Activated T-cell treated with anti-CD3 and anti-CD28 coated beads for 48 hours (primary cell): ENCODE measurements at places on chromosomes 7 and 10.

DNA sequence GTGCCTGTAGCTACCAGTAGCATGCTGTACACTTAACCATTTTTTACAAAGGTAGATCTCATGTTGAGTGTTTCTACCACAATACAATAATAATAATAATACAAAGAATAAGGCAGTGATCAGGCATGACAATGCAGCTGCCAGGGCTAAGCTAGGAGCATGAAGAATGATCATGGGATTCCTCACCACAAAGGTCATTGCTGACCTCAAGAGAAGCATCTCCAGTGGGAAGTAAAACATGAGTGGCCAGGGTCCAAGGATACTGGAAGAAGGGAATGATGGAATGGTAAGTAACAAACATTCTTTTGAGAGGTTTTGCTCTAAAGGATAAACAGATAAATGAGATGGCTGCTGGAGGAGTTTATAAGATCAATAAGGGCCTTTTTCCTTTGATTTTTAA, 591.1 kb downstream of the TNS3 start:
- DNase-seq: no peak

- no peak for DNase-seq
Observed at GRCh38 chr7:140310337-140311002, 87.9 kb downstream of the SLC37A3 start.

DNA sequence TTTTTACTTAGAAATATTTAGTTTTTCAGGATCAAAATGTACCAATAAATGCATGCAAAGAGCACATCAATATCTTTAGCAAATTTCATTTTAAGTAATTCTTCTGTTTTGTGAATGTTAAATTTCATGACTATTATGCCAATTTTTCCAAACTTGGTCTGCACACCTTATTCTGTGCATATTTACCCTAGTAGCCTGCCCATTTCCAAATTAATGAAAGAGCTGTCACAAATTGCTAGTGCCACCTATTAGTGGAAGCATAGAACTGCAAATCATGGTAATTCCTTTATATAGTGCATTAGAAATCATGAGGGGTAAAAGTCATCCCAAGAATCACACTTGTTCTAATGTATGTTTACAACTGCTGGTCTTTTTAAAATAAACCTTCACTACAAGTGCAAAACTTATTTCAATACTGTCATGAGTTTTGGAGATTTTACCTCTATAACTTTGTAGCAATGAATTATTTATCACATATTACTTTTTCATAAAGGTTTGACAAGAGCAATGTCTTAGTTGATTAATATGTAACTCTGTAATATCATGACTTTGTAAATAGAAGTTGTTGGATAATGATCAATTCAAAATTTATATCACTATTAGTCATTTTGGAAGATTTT, 5.7 kb downstream of the SEMA3A start:
- DNase-seq: no peak

- DNase-seq: no peak
Observed at GRCh38 chr10:112677689-112678088, 230.7 kb downstream of the VTI1A start.

- DNase-seq: no peak
Observed at GRCh38 chr7:41994036-41994745, 242.8 kb downstream of the GLI3 start.

DNA sequence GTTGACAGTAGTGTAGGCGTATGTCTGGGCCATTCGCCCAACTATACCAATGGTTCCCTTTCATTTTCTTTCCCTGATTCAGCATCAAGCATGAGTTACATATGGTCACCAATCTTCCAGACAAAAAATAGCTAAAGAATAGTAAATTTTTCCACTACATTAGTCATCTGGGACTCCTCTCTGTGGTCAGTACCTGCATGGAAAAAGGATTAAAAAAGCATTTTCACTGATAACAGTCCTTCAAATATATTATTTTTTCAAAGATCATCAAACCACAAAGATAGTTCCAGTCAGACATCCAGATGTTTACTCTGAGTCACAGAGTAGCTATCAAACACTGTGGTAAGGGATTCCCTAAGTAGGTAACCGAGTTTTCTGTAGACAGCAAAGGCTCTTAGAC, 302.6 kb upstream of the SEMA3D start:
- DNase-seq: no peak

- DNase-seq: no peak
Observed at GRCh38 chr10:60394446-60394845, 4.8 kb upstream of the ANK3 start.

GRCh38 chr10:64959116-64959515, 1437.9 kb downstream of the REEP3 start:
- no peak for DNase-seq

- no peak for DNase-seq
Observed at GRCh38 chr7:35694161-35694783, 663 bp downstream of the HERPUD2 start.

DNA sequence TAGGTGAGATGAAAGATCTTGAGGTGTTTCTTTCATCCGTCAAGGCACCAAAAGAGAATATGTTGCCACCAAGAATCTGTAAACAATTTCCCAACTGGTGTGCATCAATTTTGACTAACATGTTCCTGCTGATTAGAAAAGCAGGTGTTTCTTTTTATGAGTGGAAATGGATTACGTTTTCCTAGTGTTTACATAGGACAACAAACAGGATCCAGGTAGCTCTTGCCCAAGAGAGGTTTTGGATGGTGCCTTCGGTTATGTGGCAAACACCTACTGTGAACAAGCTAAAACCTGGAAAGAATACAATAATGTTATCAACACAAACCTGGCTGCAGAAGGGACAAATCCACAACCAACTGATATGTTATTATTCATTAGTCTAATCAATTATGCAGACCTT, 53.6 kb upstream of the WNT16 start:
- DNase-seq: no peak

DNA sequence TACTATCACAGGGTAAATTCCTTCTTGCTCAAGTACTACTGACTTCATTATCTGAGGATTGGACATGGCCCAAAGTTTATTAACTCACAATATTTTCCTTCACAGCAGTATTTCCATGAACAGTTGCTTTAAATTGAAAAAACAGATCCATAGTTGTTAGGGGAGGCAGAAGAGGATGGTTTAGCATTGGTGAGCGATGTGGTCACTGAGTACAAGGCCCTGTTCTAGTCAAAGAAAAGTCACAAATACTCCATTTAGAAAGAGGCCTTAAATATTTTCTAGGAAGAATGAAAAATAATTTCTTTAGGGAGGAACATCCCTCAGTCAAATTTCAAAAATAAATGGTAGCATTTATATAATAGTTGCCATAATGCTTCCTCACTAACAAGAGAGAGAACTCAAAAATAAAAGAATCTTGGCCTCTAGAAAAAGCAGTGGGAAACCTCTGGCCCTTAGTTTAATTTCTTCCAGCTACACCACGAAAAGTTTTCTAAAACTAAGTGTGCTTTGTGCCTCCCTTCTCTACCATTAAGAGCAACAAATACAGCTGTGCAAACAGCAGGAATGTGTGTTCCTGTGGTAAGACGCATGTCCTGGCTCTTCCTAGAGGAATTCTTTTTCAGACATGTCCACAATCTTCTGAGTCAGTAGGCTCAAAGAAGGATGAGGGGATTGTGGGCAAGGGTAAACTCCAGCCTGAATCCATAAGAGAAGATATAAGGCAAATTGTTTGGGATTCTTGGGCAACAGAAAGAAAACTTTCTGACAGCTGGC, 105.7 kb downstream of the HOXA1 start:
- DNase-seq: no peak

- DNase-seq: no peak
Observed at GRCh38 chr7:157462840-157463239, 126.0 kb downstream of the DNAJB6 start.

- no peak for DNase-seq
Observed at GRCh38 chr7:144768633-144769032, 67.2 kb downstream of the TPK1 start.

GRCh38 chr10:122786269-122786668, 59.4 kb downstream of the CUZD1 start:
- no peak for DNase-seq

- no peak for DNase-seq
Observed at GRCh38 chr7:44212581-44213184, 11.9 kb downstream of the YKT6 start.

DNA sequence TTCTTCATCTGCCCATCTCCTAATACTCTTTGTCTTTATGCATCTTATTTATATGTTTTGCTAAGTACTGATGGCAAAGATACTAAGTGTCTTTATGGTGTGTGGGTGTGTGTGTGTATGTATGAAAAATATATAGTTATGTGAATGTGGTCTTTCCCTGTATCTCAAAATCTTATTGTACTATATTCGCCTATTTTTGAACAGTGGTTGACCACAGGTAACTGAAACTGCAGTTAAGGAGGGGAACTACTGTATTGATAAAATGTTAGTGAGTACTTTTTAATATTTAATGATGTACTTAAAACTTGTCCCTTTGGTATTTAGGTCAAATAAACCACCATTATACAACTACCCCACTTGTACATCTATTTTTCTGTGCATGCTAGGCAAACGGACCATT, 85.9 kb downstream of the ADD3 start:
- DNase-seq: no peak

DNA sequence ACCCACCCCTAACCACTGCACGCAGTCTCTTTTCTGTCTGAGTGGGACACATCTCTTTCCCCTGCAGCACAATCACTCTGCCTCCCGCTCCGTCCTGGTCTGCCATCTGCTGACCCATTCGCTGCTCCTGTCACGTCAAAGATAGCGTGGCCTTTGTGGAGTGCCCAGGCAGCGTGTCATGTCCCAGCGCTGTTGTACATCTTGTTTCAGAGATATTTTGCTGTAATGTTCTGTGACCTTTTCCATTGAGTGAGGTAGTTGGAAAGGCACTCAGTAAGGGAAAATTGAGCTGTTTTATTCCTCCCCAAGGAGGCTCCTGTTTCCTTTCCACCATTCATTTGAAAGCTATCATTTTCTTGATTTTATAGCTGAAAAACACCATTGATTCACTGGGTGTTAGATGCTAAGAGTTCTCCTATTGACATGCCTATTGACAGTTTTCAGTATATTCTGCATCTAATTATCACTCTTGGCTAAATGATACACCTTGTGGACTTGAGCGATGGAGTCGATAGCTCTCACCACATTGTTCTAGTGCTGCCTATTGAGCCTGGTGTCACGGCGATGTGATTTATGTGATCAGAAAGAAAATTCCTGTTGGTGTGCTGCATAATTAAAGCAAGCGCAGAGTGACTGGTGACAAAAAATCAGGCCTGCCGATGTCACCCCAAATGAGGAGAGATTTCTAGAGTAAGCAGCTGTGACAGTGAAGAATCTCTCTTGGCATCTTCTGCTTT, 372.6 kb downstream of the LRMDA start:
- DNase-seq: no peak

GRCh38 chr10:17747883-17748550, 4.0 kb upstream of the TMEM236 start:
- no peak for DNase-seq

- no peak for DNase-seq
Observed at GRCh38 chr7:94264756-94265155, 129.9 kb upstream of the COL1A2 start.

- DNase-seq: peak; percentile 66
Observed at GRCh38 chr10:96229568-96230030, 41.8 kb downstream of the BLNK start.

DNA sequence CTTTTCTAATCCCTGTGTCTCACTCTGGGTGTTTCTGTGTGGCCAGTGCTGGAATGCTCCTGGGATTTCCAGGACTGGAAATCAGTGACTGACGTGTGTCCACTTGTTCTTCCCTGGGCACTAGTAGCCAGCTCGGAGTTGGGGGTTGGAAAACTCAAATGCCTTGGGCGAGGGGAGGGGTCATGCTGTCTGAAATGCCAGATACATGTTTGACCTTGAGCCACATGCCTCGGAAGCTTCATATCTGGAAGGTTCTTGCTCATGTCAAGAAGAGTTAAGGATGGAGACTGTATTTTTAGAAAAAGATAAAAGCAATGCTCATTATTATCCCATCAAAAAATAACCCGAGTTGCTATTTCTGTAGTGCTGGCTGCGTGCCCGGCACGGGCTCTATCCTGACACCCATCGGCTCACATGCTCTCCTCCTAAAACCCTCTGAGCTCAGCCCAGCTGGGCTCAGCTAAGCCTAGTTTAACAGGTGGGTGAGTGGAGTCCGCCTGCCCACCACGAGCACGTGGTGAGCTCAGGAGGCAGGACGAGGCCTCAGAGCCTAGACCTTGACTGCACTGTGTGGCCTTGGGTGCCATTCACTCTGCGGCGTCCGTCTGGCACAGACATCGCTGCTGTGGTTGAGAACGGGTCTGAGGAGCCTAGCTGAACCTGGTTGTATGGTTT, 6.4 kb downstream of the DPYSL4 start:
- no peak for DNase-seq

DNA sequence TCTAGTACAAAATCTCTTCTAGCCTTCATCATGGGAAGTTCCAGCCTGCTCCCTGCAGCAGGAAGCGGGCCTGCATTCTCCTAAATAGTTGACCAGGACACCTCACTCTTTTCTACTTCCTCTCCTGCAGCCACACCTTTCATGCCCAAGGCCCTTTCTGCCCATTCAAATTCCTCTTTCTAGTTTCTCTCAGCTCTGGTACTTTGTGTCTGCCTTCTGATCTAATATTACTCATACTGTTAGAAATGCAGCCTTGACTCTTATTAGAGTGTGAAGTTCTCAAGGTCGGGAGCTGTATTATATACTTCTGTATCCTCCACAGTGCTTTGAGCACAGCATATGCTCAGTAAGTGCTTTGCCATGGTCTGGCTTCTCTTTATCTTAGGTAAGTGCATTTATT, 103.1 kb downstream of the PRKCQ start:
- DNase-seq: no peak

DNA sequence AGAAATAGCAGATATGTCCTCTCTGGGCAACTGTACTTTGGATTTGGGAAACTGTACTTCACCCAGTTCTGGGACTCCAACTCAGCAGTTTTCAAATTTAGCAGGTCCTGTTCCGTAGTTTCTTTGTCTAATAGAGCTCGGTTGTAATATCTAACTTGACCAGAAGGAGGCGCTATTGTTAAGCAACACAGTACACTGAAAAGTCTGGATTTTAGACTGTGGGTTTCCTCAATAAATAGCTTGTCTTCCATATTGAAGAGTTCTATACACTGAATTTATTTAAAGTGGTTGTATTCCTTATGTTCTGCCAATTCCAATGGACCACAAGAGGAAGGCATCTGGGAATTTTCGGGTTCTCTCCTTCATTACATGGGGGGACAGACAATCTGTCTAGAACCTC, 39.8 kb downstream of the ELFN1 start:
- no peak for DNase-seq

DNA sequence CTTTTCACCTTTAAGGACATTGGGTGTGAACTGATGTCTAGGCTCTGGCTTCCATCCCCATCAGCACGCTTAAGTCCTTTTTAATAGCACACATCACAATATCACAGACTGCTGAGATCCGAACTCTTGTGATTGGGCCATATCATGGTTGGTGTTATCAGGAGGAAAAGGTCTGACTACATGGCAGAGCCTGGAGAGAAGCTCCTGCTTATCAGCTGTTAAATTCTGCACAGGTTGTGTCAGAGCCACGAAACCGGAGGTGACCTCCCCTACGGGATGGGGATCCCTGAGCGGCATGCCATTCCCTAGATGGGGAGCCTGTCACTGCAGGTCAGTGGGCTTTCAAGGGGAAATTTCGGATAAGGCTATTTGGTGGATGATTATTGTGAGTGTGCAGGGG, 182.4 kb downstream of the INHBA start:
- DNase-seq: no peak
